Right cardiac atrium (tissue), 5 donors: ENCODE measurements at places on chromosomes 3 and 15.

GRCh38 chr3:126945171-126945721 is 37.7 kb upstream of the PLXNA1 start:
- no peak for DNase-seq

GRCh38 chr3:143465666-143466065 is 346.1 kb downstream of the CHST2 start:
- no peak for DNase-seq

- no peak for DNase-seq
Observed at GRCh38 chr15:78810003-78810361, 1.3 kb downstream of the ADAMTS7 start.

DNA sequence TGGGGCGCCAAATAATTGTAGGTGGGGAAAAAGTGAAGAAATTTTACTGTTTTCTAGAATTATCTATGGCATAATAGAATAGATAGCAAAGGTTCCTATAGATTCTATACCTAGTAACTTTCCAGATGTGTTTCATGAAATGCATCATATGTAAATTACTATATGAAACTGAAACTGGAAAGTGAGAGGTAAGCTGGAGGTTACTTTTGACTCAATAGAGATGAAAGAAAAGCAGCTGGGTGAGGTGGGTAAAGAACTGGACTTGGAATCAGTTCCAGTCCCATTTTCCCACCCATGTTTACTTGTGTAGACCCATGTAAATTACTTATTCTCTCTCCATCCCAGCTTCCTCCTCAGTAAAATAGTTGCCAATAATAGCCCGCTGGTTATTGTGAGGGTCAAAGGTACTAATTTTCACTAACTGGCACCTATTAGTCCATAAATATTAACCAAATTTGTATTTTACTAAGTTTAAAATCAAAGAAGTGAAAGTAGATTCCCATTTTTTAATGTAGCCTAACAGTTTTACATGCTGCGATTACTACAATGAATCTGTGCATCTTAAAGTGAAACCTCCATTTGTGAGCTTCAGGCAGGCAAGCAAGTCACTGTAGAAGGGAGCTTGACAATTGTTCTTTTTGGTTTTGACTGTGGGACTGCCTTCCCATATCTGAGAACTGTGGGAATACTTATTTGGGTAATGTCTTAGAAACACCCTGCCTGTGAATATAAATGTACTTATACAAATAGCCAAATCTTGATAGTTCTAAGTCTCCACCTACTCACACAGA is 312.1 kb downstream of the SLC9A9 start:
- no peak for DNase-seq

GRCh38 chr3:111601810-111602209 is 6.7 kb upstream of the ZBED2 start:
- no peak for DNase-seq

- peak; percentile 83 for DNase-seq
Observed at GRCh38 chr3:50333744-50334328, 5.8 kb upstream of the TUSC2 start.

- DNase-seq, result no peak
Observed at GRCh38 chr15:82039871-82040270, 5.9 kb downstream of the MEX3B start.

GRCh38 chr3:180684807-180685206 is 5.5 kb upstream of the CCDC39 start:
- no peak for DNase-seq

DNA sequence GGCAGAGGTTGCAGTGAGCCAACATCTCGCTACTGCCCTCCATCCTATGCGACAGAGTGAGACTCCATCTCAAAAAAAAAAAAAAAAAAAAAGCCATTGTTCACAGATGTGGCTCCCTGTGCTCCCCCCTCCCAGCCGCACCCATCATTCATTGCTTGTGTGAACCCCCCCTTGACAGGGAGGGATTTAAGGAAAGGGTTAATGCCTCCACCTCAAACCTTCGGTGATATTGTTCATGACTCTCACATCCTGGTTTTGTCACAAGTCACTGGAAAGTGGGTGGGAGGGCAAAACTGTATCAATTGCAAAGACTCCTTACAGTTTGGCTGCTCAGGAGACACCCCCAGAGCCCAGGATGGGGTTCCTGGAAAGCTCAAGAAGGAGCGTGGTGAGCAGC is 7.7 kb downstream of the SLC6A6 start:
- DNase-seq, result no peak

DNA sequence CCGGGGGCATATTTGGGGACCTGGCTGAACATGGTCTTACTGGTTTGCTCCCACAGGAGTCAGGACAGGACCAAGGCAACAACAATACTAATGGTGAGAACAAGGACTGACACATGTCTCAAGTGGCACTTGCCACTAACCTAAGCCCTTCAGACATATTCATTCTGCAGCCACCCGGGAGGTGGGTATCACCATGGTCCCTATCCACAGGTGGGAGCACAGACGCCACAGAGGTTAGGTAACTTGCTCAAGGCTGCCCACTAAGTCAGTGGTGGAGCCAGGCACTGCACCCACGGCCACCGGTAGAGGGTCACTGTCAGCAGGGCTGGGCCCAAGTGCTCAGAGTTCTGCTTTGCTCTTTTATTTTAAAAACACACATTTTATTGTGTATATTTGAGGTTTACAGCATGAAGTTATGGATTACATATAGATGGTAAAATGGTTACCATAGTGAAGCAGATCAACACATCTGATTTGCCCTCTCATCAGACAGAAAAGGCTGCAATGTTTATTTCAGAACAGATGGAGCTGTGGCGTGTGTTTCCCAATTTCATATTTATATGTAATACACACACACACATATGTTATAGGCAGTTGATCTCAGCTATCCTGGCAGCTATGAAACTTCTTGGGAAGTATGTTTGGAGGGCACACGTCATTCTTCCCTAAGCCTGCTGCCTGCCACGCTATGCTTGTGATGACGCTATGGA is 30.0 kb upstream of the SLC41A3 start:
- no peak for DNase-seq

DNA sequence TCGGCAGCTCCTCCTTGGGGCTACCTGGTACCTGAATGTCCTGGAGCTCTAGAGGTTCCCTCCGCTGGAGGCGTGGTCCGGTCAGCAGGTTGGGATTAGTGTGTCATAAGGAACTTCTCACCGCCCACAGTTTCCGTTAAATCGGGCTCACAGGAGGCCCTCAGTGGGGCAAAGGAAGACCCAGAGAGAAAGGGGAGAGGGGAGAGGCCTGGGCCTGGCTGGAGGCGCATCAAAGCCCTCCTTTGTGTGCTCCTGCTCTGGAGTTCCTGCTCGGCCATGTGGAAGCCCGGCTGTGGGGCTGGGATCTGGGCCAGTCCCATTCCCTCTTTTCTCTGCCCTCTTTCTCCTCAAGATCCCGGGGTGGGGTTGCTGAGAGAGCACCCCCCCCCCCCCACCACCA is at the start of gene RLBP1:
Gene RLBP1 (minus strand): TSS at position 37 of the 400 bp plus-strand sequence. CDS start 2,604 bp downstream, outside the sequence.
- no peak for DNase-seq

GRCh38 chr3:63344661-63345060 is 66.6 kb downstream of the SYNPR start:
- no peak for DNase-seq

GRCh38 chr15:94294556-94294955 is 63.2 kb downstream of the MCTP2 start:
- DNase-seq, result no peak

DNA sequence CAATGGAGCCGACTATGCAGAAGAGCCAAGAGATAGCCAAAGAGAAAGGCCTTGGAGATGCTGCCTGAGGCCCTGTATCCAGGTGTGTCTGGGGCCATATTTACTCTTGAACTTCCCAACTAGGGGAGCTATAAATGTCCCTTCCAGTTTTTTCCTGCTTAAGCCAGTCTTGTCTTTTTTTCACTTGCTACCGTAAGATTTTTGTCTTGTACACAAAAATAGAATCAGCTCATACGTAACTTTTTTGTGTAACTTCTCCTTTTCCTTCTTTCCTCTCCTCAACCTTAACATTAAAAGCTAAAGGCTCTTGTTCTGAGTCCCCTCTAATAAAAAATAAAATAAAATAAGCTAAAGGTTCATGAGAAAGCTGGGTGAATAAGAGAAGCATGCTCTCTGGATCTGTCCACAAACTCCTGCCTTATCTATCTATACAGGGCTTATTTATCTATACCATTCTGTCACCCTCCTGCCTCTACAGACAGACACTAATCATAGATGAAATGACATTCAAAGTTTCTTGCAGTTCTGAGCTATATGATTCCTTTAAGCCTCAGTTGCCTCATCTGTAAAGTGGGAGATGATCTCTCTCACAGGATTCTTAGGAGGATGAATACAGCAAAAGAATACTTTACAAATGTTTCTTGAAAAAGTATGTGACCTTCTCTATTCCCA is 4.6 kb downstream of the SUMF1 start:
- no peak for DNase-seq

GRCh38 chr3:187259171-187259570 is 32.4 kb downstream of the MASP1 start:
- no peak for DNase-seq

DNA sequence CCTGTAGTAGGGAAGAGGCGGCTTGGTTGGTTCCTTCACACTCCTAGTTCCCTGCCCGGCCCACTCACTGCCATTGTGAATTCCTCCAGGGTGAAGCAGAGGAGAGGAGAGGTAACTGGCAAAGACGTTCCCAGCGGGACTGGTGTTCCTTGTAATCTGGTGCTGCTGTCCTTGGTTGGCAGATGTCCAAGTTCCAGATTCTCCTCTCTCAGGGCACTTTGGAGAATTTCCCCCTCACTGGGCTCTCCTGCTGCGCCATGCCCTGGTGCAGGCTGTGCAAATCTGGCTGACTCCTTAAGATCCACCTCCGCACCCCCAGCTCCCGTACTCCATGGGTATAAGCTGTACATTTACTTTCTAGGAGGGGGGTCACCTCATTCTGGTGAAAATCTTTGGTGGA is 37.3 kb downstream of the THSD4 start:
- peak; percentile 44 for DNase-seq

GRCh38 chr3:131957980-131958379 is 76.8 kb downstream of the CPNE4 start:
- DNase-seq, result no peak

- no peak for DNase-seq
Observed at GRCh38 chr3:193890016-193890897, 245.7 kb upstream of the HES1 start.

GRCh38 chr3:179321668-179322285 is 1.1 kb upstream of the ZNF639 start:
- DNase-seq, result no peak

GRCh38 chr3:152159328-152159727 is 109.4 kb upstream of the MBNL1 start:
- DNase-seq, result no peak

DNA sequence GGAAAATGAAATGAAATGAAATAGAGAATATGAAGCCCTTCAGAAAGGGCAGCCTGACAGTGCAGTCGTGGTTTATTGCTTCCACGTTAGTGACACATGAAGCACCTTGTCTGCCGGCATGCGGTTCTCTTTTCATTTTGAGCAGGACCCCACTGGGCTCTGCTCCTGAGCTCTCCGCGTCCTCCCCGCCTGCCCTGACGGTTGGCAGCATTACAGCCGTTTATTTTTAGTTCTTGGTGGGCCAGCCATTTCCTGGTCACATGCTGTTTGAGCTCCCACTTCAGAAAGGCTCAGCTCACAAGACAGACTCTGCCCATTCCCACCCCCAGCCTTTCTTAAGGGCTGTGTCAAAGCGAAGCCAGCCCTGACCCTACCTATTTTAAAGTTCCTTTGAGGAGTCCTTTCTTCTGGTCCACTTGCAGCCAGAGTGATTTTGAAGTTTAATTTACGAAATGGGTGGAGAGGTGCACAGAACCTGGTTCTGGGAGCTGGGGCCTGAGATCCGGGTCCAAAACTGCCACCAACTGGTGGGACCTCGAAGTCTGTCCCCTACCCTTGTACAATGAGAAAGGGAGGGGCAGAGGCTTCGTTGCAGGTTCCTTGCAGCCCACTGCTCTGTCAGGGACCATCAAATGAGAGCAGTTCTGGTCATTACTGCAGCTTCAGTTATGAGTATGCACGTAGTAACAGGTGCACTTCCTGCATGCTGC is 60.1 kb downstream of the MGLL start:
- peak; percentile 72 for DNase-seq

GRCh38 chr3:138620431-138620830 is 11.9 kb downstream of the FAIM start:
- DNase-seq, result no peak

GRCh38 chr3:133472889-133473288 is 73.0 kb downstream of the BFSP2 start:
- DNase-seq, result no peak

DNA sequence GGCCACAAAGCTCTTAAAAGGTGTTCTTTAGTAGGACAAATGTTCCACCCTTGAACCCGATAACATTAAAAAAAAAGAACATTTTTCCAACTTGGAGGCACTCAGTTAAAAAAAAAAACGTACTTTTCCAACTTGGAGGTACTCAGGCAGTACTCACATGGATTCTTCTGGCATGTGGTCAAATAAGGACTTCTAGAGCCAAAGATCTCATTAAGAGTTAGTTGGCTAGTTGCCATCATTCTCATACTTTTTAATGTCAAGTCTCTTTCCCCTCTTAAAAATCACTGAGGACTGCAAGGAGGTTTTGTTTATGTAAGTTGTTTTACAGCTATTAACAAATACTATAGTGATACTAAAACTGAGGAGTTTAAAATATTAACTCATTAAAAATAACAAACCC is 101.0 kb downstream of the CADPS start:
- no peak for DNase-seq

- DNase-seq, result no peak
Observed at GRCh38 chr3:160820022-160820421, 64.0 kb downstream of the PPM1L start.

- no peak for DNase-seq
Observed at GRCh38 chr3:124927574-124928045, 6.9 kb downstream of the MUC13 start.

DNA sequence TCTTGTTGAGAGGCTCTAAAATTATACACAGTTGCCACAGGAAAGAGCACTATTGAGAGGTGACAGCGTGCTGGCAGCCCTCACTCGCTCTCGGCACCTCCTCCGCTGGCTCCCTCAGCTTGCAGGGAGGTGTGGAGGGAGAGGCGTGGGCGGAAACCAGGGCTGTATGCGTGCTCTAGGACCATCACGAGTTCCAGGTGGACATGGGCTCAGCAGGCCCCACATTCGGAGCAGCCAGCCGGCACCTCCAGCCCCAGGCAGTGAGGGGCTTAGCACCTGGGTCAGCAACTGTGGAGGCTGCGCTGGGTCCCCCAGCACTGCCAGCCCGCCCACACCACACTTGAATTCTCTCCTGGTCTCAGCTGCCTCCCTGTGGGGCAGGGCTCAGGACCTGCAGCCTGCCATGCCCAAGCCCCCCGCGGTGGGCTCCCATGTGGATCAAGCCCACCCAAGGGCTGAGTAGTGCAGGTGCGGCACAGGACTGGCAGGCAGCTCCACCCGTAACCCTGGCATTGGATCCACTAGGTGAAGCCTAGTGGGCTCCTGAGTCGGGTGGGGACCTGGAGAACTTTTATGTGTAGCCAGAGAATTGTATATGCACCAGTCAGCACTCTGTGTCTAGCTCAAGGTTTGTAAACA is 460.6 kb upstream of the ALCAM start:
- peak; percentile 81 for DNase-seq

DNA sequence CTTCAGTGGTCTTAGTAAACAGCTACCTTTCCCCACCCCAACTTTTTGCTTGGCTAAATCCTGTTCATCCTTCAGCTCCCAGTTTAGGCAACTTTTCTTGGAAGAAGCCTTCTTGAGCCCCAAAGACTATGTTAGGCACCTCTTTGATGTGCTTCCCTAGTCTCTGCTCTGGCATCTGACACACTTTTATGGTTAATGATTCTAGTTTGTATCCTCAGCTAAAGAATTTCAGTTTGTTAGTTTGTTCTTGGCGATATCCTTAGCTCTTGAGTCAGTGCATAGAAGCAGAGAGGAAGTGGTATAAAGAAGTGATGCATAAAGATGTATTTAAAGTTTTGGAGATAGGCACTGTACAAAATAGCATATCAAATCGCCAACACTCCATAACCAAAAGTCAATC is 168.4 kb downstream of the WDR72 start:
- DNase-seq, result no peak
